Caudate nucleus (tissue), 63 donors: ENCODE measurements at places on chromosomes 6 and 20.

DNA sequence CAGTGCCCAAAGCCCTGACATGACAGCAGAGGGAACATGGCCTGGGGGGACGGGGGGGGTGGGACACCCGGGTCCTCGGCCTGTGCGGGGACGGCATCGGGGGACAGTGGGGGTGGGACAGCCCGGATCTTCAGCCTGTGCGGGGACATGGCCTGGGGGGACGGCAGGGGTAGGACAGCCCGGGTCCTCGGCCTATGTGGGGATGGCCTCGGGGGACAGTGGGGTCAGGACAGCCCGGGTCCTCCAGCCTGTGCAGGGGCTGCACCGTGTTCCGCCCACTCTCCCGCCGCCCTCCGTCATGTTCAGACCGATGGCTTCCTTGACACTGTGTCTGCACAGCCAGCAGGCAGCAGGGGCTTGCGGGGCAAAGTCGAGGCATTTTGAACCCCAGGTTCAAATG, 7.0 kb downstream of the BIRC7 start:
- DNase-seq, result no peak

DNA sequence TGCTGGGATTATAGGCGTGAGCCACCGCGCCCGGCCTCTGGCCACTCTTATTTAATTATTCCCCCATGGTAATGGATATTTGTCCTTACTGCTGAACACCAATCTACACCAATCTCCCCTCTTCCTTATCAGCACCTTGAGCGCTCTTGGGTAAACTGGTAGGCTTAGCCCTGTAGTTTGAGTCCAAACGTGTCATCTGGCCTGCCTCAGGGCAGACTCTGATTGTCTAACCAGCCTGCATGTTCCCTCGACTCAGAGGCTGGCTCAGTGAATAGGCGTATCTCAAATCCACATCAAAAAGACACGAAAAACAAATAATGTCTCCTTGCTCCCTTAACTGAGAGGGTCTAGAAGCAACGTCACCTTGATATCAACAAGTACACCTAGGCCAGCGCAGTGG, 260.9 kb downstream of the TFAP2C start:
- DNase-seq, result no peak

DNA sequence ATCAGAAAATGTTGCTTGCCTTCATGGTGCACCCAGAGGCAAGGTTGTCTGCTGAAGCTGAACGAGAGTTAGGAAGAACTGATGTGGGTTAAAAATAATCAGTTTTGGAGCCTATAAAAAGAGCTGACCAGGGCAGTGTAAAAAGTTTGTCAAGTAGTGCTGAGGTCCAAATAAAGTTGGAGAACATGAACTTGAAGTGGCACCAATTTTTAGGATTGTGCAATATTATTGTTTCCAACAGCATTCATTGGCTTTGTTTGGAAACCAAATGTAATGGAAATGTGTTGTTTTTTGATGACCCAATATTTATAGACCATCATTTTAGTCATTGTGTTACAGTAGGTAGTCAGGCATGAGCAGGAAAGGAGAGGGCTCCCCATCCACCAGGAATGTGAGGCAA, 55.7 kb downstream of the GPR63 start:
- no peak for DNase-seq

DNA sequence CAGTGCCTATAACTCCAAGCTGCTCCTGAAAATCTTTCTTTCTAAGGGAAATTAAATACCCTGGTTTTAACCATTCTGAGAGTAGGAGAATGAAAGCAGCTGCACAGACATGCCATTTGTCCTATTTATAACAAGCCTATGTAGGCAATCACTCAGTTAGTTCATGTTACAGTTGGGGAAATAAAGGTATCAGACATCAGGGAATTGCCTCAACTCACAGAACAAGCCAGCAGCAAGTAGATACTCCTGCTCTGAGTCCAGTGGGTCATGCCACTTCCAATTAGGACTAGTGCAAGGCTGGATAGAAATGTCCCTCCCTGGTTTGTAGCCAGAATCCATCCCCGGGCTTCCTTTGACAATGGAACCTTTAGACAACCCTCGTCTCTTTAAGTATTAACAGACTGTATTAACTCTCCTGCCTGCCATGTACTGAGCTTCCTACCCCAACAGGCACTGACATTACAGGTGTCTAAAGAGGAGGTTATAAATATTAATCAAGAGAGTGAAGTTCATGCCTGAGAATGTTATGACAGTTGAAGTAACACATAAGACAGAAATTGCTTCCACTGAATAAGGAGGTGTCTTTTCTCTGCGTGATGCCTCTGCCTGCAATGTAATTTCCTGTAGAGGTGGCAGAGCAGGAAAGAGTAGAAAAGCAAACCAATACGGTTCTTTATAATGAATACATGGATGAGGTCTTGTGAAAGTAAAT, 28.0 kb upstream of the MARCKS start:
- no peak for DNase-seq

GRCh38 chr6:142935553-142936517, 9.1 kb downstream of the HIVEP2 start:
- DNase-seq, result no peak

DNA sequence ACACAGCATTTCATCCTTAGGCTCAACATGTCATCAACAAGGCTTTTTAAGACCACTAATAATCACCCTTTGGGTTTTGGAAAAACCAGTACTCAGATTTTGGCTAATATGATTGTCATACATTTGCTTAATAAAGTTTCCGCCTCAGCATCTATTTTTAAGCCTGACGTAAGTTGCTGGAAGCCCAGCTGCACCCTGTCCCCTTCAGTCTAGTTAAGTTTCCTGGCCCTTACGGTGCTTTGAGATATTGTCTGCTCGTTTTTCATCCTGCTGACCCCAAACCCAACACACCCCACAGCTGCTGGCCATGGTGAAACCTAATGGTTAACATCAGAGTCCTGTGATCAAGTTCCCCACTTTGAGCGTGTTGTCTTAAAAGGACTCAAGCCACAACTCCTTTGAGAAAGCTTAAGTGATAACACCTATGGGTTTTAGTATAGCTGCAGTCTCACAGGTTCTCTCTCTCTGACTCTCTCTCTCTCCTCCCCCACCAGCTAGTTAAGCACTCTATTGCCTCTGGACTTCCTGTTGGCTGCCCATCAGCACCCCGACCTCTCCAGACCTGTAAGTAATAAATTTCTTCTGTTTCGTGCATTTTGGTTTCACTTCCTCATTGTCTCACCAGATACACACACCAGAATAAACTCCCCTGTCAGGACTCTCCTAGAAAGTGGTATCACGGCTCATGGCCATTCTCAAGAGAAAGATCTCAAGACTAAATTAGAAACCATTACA, 802.0 kb downstream of the C6orf118 start:
- no peak for DNase-seq

- no peak for DNase-seq
Observed at GRCh38 chr6:135145063-135145800, 35.9 kb upstream of the MYB start.

- no peak for DNase-seq
Observed at GRCh38 chr6:6742535-6742934, 154.0 kb downstream of the LY86 start.

DNA sequence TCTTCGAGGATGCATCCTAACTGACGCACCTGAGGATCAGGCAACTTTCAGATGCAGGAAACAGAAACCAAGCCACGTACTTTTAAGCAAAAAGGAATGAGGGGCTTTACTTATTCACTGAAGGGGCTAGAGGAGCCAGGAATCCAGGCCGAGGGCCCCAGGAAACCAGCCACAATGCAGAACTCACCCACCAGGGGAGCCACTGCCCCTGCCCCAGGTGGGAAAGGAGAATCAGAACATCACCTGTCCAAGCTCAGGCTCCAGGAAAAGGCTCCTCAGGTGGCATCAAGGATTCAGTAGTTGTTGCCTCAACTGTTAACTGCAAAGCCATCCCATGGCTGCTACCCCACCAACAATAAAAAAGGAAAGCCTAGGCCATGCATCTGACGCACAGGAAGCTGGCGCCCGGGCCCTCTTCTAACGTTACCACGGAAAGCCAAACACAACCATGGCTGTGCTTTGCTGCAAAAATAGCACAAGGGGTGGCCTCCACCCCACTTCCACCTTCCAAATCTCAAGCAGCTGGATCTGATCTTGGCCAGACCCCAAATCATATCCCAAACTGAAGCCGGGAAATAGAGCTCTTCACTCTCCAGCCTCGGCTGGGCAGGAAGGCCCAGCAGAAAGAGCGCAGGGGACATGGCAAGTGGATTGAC, 121.0 kb downstream of the PREX1 start:
- no peak for DNase-seq

- no peak for DNase-seq
Observed at GRCh38 chr6:53273370-53273769, 75.4 kb downstream of the ELOVL5 start.

DNA sequence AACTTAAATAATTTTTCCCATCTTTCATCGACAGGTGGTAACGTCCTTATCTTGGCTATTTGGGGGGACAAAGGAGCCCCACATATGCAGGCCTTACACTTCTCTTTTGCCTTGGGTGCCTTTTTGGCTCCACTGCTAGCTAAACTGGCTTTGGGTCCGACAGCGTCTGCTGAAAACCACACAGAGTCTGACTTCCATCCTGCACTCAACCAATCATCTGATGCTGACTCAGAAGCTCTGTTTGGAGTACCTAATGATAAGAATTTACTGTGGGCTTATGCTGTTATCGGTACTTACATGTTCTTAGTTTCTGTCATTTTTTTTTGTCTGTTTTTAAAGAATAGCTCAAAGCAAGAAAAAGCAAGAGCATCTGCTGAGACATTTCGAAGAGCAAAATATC, 178.5 kb downstream of the SLC16A10 start:
- no peak for DNase-seq

GRCh38 chr6:35343092-35343834, 905 bp downstream of the PPARD start:
- no peak for DNase-seq

GRCh38 chr6:39920157-39920556, 14.1 kb downstream of the MOCS1 start:
- no peak for DNase-seq

DNA sequence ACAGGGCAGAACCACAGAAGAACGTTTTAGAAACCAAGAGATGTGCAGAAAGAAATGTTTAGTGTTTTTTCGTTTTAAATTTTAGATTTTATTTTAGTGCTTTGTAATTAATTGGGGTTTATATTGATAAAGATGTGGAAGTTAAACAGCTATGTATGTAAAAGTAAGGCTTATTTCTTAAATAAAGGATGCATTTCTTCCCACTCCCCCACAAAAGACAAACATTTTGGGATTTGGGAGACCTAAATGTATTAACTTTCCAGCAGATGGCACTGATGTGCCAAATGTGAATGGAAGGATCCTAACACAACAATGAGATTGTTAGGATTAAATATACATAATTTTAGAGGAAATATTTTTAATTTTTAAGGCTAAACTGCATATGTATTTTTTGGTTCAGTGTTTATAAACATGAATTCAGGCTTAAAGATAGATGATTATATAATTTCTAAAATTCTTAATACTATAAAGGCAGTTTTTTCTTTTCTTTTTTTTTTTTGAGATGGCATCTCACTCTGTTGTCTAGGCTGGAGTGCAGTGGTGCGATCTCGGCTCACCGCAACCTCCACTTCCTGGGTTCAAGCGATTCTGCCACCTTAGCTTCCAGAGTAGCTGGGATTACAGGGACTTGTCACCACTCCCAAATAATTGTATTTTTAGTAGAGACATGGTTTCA, 12.0 kb downstream of the PFDN4 start:
- no peak for DNase-seq

- no peak for DNase-seq
Observed at GRCh38 chr20:37526839-37527637, 638 bp downstream of the BLCAP start.

GRCh38 chr6:16572943-16573342, 188.3 kb downstream of the ATXN1 start:
- no peak for DNase-seq

GRCh38 chr6:144644776-144645175, 359.6 kb downstream of the UTRN start:
- no peak for DNase-seq

DNA sequence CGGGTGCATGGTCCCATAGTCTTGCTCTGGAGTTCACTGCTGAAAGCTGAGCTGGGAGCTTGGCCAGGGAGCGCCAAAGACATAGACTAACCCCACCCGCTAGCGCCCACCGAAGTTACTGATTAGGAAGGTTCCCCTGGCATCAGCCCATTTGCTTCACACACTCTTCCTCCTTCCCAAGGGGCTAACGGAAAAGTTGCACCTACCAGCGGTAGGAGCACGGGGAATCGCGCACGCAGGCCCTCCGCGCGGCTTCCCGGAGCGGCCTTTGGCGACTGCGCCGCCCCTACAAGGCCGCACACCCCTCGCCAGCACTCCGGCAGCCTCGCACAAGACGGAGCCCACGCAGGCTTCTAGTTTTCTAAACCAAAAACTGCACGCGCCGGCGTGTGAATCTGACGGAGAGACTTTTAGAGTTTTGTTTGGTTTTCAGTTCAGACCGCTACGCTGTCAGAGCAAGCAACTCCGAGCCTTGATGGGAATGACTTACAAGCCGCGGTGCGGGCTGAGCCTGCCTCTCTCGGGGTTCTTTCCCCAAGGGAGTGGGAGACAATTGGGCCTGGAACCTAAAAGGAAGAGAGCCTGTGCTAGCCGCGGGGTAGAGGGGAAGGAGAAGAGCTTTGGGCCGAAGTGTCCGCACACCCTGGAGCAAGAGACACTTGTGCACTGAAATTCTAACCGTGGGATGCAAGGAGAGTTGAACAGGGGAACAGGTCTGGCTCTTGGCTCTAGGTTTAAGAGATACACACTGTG, 891 bp upstream of the POU3F2 start:
- peak; percentile 56 for DNase-seq

GRCh38 chr6:111687652-111688051, 82.0 kb upstream of the TRAF3IP2 start:
- no peak for DNase-seq

- DNase-seq, result no peak
Observed at GRCh38 chr6:43262000-43262779, 18.9 kb downstream of the TTBK1 start.

- no peak for DNase-seq
Observed at GRCh38 chr6:11413117-11413687, 124.3 kb upstream of the TMEM170B start.

DNA sequence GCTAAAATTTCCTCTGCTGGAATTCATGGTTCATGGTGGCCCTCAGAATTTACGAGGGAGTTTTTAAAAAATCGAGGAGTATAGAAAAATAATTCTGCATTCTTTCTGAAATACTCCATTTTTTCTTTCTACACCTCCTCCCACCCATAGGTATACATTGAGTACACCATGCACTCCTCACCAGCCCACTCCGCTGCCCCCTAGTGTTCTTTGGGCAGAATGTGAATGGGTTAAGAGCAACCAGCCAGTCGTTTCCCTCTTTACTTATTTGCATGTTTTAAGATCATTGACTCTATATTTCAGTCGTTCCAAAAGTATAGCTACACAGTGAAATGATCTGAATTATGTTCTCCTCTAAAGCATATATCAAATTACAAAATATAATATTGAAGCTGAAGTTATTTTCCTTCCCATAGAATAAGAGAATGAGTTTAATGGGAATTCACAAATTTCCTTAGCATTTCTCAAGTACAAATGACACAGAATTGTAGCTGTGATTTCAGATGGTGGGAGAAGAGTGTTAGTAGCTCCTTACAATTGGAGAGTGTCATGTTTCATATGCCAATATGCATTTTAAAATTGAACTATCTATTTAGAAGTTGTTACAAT, 977.7 kb upstream of the SLC35B3 start:
- DNase-seq, result no peak
